ENCODE measurements at places on chromosomes 5 and 9.
A peak's percentile ranks its signal among the peaks of the same experiment; 100 is the strongest.

- DNase-seq = no peak
Measured at GRCh38 chr9:70656281-70656680, 241.8 kb upstream of the KLF9 start.

- peak; percentile 65 for DNase-seq
Measured at GRCh38 chr9:113541019-113541900, 77.7 kb downstream of the RGS3 start.

DNA sequence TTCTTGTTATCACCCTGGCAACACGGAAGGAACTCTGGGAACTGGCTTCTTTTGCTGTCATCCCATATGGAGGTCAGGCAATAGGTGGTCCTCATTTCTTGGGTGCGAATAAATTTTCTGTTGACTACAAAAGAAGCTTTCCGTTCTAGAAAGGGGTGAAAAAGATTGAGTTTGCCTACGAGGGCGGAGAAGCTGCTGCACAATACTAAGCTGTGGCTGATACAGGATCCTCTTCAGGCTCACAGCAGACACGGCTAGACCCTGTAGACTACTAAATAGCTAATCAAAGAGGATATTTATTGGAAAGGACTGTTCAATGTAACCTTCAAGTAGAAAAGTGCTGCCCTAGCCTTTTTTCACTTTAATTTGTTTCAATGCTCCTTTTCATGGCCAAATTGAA lies 58.1 kb downstream of the TJP2 start:
- no peak for DNase-seq

DNA sequence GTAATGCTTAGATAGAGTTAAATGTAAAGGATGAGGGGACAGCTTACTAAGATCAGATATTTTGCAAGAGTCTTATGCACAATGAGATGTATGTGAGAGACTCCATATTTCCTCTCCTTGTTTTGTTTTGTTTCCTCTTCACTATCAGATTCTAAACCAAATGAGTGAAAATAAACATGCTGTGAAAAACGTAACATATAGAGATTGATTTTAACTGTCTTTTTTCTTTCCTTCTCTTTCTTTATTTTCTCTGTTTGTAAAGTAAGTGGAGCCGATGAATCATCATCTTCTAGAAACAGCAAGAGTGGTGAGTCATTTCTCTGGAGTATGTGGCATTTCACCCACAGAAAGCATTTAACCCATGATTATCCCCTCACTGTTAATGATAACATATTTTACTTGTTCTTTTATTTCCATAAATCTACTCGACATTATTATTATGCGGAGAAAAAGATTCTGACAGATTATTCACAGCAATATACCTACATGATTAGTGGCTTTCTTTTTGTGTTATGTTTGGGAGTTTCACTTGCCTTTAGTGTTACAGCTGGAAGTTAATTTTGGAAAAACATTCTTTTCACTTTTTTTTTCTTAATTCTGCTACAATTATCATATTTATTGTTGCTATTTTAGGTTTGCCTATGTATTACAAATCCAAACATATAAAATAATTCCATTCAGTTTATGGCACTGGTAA lies 2.1 kb upstream of the ANXA1 start:
- DNase-seq = peak; percentile 88

DNA sequence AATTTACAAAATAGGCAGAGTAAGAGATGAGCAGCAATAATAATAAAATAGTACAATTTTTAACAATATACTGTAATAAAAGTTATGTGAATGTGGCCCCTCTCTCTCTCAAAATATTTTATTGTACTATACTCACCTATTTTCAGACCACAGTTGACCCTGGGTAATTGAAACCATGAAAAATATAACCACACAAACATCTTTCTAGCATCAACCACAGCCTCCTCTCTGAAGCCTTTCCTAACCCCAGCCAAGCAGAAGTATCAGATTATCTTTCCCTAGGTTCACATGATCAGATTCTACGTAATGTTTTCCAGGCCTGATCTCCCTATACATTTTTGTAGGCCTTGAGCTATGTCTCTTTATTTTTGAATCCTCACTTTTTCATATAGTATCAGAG lies 35.2 kb downstream of the DNAH5 start:
- no peak for DNase-seq

GRCh38 chr9:130286781-130287428 lies 21.3 kb downstream of the HMCN2 start:
- no peak for DNase-seq

DNA sequence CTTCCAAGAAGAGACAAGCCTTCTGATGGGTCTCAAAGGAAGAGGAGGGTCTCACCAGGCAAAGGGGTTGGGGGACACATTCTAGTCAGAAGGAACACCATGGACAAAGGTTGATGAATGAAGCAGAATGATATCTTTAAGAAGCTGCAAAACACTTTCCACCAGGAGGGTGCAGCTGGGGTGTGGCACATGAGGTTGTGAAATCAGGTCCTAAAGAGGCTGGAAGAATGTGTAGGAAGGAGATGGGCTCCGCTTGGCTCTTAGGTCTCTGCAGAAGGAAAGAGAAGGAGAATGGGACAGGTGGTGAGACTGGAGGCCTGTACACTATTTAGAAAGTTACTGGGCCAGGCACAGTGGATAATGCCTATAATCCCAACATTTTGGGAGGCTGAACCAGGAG lies 328.6 kb downstream of the PDE4D start:
- no peak for DNase-seq

DNA sequence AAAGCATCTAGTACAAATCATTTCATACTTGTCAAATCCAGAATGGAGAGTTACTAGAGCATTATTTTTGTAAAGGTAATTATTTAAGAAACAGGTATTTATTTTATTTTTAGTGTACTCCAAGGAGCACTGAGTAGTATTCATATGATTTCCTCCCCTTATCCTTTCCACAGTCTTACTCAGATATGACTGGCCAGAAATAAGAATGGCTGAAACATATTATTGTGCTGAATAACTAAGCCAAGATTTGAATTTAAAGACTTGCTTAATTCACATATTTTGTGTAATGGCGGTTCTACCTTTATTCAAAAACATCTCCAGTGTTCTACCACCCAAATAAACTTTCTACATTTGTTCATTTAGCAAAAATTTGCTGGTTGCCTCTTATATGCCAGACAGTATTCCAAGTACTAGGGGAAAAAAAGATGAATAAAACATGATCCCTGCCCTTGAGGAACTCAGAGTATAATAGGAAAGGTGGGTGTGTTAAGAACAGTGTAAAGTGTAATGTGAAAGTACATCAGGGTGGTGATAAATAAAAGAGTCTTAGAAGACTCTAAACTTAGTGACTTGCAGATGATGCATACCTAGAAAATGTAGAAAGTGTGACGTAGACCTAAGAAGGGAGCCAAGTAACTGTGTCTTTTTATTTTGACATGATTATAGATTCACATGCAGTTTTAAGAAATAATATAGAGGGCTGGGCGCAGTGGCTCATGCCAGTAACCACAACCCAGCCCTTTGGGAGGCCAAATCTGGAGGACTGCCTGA lies 110.4 kb upstream of the GRHPR start:
- peak; percentile 66 for DNase-seq

- DNase-seq = no peak
Measured at GRCh38 chr9:83359039-83359438, 179.2 kb downstream of the FRMD3 start.

- no peak for DNase-seq
Measured at GRCh38 chr5:55865831-55866230, 14.7 kb downstream of the IL31RA start.

DNA sequence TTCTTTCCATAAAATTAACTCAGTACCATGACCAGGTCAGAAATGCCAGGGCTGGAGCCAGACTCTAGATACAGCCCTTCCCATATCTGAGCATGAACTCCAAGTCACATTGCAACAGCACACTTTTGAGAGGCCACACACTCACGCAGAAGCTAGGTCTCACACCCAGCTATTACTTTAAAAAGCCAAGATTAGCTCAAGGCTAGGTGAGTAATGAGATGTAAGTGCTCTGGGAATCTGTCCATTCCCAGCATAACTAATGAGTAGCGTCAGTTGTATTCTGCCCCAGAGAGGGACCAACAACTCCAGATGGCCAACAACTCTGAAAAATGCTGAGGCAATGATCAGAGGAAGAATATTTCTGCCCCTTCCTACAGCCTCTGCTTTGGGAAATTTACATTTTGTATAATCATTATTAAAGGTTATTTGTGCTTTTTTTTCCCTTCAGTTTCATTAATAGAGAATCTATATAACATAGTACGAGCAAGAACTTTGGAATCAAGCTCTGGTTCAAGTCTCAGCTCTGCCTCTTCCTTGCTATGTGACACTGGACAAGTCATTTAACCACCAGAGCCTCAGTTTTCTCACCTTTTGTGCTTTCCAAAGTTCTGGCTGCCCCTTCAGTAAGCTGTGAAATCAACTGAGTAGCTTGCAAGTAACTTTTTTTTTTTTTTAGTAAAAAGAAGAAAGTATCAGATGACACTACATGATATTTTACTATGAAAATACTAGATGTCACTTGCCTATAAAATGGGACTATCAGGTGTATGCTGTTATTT lies 118.3 kb downstream of the NR6A1 start:
- peak; percentile 94 for DNase-seq

- no peak for DNase-seq
Measured at GRCh38 chr9:89358376-89358916, 40.1 kb downstream of the SECISBP2 start.

GRCh38 chr5:149388498-149389190 lies 9.6 kb upstream of the IL17B start:
- DNase-seq = no peak

DNA sequence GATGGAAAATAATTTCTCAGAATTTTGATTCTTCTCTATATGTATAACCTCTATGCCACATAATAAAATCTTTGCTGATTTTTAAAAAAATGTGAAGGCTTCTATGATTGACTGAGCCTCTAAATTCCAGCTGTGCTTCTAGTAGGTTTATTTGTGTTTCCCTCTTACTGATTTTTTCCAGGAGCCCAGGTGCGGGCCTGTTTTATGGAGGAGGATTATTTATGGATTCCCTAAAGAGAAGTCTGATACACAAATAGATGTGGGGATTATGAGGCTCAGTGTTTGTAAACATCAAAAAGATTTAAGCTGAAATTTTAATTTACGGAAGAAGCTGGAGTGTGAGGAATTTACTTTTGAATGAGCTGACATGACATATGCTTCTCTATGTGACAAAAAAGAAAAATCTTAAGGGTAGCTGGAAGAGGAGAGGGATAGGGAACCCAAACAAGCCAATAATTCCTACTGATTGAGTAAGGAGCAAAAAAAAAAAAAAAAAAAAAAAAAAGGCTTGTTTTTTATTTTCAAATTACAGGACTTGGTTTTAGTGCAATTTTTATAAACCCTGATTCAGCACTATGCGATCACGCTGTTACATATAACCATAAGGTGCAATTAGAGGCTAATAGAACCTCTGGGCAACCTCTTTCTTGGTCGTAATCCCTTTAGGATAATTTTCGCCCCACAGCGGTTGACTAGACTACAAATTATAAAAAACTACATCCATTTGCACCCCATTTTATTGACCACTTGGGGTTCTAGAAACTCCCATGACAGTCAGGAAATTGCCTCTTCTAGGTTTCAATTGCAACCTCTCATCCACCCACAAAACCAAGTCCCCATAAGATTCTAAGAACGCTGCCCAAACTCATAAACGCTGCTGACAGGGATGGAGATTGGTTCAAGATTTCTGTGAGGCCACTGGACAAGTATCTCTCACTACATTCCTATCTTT lies 44.4 kb upstream of the RAI14 start:
- no peak for DNase-seq

DNA sequence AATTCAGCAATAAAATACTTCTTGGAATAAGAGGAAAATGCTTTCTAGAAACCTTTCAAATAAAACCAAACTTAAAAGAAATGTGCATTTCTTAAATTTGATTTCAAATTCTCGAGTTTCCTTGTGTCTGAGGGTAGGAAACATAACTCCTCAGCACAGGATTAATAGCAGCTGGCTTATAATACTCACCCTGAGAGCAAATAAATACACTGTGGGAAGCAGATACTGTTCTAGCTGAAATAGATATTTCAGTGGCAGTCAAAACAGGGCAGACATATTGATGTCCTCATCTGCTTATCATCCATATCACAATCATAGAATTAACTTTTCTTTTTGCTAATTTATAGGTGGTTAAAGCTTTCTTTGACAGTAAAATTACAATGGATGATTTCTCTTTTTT lies 24.1 kb upstream of the FEM1C start:
- DNase-seq = no peak

- peak; percentile 41 for DNase-seq
Measured at GRCh38 chr9:104934691-104935500, 6.9 kb upstream of the ABCA1 start.

DNA sequence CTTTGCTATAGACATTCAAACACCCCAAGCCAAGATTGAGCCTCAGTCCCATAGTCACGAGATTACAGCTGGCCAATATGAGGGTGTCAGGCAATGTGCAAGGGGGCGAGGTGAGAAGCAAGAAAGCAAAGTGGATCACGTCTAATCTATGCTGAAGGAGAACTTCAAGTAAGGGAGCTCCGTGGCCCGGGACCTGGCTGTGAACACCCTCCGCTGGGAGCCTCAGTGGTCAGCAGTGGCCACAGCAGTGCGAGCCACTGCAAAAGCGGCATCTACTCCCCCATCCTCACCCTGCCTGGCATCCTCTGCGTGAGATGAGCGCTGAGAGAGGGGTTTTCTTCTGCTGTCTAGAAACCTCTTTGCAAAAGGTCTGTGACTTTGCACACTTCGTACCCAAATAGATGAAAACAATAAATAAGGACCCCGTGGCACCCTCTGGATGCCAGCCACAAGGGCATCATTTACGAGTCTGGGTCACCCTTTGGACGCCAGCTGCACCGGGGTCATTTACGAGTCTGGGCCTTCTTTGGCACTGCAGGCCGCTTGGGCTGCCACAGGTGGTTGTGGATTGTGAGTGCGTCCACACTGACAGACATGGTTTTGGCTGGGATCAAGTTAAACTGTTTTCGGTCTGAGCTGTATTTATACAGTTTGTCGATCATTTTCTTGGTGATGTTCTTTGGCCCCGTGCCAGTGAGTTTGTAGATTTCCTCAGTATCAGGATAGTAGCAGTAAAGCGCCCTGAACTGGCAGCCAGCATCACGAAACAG lies 96.4 kb downstream of the CAMSAP1 start:
- no peak for DNase-seq

DNA sequence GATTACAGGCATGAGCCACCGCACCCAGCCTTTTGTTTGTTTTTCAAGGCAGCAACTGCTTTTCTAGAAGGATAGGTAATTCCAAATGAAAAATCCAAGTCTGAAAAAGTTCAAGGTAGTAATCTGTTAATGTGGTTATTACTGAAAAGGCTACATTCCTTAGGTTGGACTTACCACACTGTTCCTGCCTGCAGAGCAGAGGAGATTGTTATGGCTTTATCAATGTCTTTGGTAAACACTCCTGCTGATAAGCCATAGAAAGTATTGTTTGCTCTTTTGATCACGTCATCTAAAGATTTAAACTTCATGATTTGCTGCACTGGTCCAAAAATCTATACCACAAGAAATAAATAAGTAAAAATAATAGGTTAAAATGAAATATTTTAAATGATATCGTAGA lies 43.4 kb downstream of the ALDH1A1 start:
- no peak for DNase-seq

DNA sequence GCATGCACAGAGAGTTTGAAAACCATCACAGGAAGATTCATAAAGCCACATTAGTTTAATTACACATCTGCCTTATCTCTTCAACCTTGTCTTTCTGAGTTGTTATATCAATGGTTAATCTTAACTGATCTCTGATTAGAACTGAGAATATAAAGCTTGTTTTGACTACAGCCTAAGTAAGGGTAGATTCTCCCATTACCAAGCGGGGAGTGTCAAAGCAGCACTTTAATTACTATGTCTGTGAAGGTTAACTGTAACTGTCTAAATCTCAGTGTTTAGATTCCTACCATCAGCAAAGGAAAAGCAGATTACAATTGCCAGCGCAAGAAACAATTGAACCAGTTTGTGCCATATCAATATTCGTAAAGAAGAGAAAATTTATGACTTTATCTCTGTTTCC lies 348.7 kb downstream of the CDH12 start:
- DNase-seq = no peak

- no peak for DNase-seq
Measured at GRCh38 chr5:9283473-9283872, 262.4 kb downstream of the SEMA5A start.

Measured in fibroblast of upper back skin (primary cell).